ENCODE measurements at places on chromosomes 3 and 15.

- peak; percentile 6 for DNase-seq
These were observed 697 bp downstream of the CHSY1 start for GRCh38 chr15:101250873-101251829.

GRCh38 chr3:157871248-157871647 lies 235.0 kb downstream of the SHOX2 start:
- DNase-seq: no peak

GRCh38 chr3:152226176-152226575 lies 42.6 kb upstream of the MBNL1 start:
- no peak for DNase-seq

DNA sequence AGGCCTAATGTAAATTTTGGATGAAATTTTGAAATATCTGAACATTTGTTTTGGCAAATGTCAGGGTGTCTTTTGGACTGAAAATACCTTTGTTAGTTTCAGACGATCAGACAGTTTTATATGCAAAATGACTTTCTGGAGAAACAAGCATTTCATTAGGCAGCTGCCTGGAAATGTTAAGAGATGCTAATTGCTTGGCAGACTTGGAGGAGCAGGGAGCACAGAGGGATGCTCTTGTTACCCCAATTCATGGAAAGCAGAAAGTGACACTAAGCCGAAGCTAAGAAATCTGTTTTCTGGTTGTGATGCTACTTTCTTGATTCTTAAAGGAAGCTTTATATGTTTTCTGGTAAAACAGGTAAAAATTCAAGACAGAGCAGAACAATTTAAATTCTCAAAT lies 204.3 kb upstream of the GBE1 start:
- no peak for DNase-seq

DNA sequence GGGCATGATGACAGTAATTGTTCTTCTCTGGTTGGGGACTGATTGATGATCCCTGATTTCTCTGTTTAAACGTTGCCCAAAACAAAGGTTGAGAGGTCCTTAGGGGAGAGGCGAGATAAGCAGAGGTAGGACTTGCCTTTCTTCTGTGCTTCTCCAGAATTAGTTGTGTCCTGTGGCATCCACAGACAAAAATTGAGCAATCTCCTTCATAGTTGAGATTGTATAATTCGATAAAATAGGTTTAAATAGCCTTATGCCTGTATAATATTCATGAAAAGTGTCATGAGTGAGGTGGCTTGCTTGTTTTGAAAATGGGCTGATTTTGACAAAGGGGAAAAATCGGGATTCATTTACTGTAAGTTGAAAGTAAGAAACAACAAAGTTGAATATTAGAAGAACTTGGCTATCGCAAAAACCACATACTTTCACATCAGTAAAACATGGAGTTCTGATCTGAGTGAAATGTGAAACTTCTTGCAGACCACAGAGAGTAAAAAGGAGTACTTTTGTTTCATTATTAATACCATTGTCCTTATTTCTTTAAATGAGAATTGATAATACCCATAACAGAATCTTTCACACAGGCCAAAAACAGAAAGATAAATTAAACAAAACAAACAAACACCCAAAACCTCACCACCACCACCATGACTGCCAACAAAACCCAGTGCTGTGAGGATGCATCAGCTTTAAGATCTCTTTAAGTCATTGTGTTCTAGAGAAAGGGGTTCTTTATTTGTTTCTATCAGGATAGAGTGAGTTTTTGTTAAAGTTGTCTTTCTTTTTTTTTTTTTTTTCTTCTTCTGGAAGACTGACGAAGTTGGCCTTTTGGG lies 155.7 kb downstream of the LPP start:
- DNase-seq: no peak

DNA sequence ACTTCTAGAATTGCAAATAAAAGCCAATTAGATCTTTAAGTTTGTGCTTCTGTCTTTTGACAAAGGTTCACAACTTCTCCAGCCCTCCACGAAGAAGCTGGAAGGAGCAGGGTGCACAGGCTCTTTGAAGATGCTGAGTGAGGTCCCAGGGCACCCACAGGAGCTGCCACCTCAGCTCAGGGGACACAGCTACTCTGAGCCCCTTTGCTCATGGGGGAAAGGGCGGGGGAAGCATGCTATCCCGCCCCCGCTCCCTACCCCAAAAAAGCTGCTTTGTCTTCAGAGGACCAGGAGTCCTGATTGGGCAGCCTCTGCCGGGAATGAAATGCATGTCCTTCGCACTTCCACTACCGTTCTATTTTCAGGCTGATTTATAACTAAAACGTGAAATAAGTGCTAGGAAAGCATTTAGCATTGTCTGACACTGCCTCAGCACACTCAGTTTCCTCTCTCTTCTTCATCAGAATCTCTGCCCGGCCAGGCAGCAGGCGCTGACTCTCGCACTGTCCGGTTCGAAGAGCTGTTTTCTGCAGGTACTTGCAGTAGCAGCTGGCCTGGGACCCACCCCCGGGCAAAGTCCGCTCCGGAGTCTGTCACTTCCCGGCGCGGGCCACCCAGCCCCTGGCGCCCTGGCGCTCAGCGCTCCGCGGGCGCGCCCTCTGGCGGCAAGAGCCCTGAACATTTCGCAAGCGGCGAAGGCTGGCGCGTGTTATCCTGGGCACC lies 45.5 kb upstream of the KLHL25 start:
- peak; percentile 51 for DNase-seq

DNA sequence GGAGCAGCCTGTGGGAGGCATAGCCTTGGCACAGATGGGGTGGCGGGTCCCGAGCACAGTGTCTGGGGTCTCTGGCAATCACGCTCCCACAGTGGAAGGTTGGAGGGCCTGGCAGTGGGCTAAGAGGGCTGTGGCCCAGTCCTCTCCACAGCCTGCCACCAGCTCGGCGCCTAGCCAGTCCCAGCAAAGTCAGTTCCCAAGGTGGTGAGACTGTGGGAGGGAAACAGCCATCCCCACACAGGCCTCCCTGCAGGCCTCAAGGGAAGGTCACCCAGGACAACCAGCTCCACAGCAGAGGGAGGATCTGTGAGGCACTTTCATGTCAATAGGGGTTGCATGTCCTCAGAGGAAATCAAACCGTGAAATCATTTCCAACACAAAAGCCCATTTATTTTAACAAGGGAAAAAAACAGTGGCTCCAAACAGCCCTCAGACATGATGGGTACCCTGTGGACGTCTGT lies 27.6 kb upstream of the LIMD1 start:
- DNase-seq: no peak

GRCh38 chr3:55484191-55484689 lies 2.9 kb downstream of the WNT5A start:
- DNase-seq: no peak

DNA sequence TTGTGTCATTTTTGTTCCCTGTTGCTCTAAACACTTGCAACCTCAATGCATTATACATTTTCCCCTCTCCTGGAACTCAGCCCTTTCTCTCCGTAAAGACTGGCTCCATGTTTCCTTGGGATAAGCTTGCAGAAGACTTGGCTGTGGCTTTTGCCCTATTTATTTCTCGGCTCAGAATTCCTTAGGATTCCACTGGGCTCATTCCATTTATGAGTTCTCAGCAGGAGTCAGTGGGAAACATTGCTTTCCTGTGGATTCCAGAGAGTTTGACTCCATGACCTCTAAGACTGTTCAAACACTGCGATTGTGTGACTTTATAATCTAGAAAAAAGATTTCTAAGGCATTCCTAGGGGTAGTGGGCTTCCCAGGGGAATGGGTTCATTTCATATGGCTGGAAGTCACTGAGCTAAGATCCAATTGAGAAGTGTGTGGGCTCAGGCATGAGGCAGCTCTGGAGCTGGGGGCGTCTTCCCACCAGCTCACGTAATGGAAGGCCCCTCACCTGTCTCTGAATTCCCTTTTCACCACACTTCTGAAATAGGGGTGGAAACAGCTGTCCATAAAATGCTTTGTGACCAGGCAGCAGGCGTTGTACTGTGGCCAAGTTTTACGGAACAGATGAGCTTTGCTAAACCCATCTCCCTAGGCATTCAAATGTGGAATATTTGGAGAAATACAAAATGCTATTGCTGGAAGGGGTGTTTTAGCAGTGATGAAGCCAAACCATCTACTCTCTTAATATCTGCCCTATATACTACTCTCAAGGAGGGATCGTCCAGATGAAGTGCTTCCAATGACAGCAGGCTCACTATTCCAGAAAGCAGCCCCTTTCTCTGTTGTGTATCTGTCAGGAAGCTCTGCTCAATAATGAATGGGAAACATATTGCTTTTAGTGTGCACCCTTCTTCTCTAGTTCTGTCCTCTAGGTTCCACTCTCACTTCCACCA lies 91.8 kb upstream of the BCL6 start:
- DNase-seq: no peak

GRCh38 chr3:146313031-146313745 lies 62.3 kb upstream of the PLSCR4 start:
- no peak for DNase-seq

DNA sequence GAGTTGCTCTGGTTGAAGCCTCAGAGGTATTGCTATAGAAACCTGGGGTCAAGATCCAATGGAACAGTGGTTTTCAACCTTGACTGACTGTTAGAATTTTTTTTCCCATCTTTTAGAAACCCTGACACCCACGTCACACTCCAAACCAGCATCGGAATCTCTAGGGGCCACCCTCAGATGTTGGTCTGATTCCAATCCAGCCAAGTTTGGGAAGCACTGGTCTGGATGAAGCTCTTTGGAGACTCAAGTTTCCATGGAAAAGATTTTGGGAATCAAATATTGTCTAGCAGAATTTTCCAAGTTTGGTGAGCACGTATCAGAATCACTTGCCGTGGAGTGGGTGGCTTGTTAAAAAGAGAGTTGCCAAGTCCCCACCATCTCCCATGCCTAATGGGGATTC lies 103.8 kb downstream of the THSD4 start:
- no peak for DNase-seq

DNA sequence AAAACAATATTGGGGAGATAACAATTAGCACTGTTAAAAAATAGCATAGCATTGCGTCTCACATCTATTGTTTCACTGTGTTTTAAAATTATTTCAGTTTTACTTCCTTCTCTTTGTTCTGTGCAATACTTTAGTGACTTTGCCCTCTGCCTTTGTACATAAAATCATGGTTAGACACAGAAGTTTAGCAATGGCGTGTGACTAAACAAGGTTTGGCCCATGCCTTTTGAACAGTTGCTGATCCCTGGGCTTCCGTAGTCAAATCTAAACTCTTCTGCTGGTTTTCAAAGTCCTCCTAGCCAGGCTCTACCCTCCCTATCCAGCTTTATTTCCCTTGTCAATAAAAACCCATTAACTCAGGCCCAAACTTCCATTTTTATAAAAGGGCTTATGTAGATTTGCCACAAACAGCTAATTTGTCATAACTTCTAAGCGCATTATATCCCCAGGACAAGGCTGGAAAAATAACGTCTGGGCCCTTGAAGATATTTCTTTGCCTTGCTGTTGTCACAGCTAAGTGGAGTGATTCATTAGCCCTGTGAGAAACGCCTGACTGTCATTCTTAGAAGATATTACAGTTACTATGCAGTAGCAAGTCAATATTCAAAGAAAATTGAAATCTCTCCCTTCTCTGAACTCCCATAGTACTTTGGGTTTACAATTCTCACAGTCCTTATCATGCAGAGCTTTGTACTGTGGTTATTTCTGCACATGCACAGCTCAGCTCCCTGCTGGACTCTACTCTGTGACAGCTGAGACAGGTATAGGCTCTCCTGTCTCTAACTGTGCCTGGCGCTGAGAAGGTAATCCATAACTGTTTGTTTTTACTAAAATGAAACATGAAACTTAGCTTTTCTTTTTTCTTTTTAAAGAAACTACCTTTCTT lies 123.4 kb upstream of the SLC24A5 start:
- DNase-seq: no peak

All from stimulated activated CD8-positive, alpha-beta memory T cell treated with anti-CD3 and anti-CD28 coated beads, Interleukin-15, amount 100 ng/mL, for 4 hours (primary cell).